ENCODE measurements at places on chromosomes 3 and 15.

- DNase-seq: no peak
Measured at GRCh38 chr3:54337846-54338245, 215.5 kb downstream of the CACNA2D3 start.

GRCh38 chr15:29675791-29676301 lies 146.4 kb downstream of the TJP1 start:
- DNase-seq: no peak

DNA sequence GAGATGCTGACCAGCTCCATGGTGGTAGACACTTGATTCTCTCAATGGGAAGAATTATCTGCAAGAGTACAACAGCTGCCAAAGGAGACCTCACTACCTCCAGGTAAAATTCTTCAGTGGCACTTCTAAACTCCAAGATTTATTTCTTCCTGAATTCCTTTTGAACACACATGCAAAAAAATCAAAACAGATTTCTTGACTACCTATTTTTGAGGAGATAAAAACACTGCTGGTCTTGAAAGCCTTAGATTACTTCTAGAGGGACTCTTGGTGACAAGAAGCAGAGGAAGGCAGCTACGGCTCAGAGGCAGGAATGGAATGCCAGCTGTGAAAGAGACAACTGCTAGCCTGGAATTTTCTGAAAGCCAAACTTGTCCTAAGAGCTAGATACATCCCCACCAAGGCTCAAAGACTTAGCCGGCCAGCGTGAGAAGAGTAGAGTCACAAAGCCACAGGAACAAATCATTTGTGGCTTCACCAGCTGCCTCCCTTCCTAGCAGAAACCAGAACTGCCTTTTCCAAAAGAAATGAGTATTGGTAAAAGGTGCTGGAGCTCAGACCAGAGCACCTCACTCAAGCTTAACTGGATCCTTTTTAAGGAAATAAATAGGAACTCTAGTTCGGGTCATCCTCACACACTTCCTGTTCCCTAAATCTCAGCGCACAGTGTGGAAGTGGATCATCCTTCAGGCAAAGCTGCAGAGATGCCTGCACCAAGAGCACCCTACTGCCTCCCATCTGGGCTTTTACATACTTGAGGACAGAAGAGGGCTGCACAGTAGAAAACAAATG lies 32.6 kb downstream of the CLK3 start:
- DNase-seq: no peak

DNA sequence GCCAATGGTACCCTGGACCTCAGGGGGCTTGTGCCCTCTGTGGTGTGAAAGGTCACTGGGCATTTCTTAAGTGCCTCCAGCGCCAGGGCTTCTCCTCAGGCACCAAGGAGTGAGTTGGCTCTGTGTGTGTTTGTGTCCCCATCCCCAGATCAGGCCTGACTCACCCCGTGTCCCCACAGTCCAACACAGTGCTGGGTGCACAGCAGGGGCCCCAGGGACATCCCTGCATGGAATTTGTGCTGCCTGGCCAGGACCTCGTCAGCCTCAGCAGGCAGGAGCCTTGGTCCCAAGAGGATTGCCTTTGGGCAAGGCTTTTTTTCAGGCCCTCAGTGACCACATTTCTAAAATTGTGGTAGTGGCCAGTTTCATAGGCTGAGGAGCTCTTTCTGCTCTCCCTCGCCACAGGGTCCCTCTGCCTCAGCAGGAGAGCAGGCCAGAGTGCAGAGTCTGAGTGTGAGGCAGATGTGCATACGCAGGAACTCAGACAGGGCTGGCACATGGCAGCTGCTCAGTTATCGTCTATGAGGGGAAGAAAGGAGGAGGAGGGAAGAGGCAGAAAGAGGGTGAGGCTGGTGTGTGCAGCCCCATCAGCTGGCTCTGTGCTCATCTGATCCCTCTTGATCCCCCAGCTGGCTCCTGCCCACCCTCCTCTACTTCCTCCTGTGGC lies 215.6 kb downstream of the RPLP1 start:
- no peak for DNase-seq

- no peak for DNase-seq
Measured at GRCh38 chr15:31169558-31169957, 68.0 kb upstream of the TRPM1 start.

DNA sequence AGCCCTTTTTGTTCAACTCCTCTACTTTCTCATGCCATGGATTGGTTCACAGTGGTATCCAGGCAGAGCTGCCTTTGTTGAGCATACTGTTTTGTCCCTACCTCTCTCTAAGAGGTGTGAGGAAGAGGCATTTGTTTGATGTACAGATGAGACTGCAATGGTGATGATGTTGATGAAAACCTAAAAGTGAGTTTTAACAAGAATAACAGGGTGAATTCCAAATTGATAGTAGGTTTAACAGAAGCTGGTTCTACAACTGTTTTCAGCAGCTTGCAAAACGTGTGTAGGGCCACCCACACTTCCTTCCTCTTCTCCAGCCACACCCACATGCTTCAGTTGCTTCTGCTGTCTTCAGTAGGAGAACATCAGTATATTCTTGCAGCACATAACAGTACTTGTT lies 10.2 kb downstream of the SNRK start:
- no peak for DNase-seq

- DNase-seq: no peak
Measured at GRCh38 chr15:62618846-62619504, 423.6 kb upstream of the TPM1 start.

- DNase-seq: peak; percentile 67
Measured at GRCh38 chr3:108090049-108090700, 656 bp downstream of the CD47 start.

DNA sequence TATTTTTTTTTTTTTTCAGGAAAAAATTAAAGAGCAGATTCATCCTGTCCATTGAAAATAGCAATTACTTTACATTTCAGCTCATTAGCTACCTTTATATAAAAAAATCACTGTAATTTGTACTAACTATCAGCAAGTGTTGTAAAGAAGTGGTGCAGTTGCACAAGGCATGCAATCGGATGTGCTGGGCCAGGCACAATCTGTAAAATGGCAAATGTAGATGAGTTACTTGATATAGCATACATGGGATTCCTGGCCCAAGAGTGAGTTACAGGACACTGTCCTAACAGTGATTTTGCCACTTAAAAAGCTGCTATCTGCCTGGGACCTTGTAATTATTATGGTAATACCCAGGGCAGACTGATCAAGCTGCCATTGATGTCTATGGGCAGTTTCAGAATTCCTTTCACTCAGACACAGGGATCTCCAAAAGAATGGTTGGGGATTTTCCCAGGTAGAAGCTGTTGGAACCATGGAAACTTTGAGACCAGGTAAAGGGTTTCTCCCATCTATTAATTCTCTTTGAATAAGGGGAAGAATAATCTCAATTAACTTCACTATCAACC lies 182.2 kb upstream of the ICE2 start:
- no peak for DNase-seq

DNA sequence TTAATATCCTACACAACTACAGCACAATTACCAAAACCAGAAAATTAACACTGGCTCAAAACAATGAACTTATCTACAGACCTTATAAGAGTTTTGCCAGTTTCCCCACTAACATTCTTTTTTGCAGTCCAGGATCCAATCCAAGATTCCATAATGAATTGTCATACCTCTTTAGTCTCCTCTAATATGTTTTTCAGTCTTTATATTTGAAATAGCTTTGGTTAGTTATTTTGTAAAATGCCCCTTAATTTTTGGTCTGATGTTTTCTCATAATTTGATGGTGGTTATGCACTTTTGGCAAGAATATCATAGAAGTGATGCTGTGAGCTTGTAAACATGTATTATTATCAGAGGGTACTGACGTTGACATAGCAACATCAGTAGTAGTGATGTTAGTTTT lies 124.3 kb downstream of the ISL2 start:
- DNase-seq: no peak
